Gastroesophageal sphincter (tissue), 4 donors: ENCODE measurements at places on chromosomes 12 and 14.

GRCh38 chr12:80892597-80893445, 44.9 kb downstream of the LIN7A start:
- ATAC-seq, result no peak

GRCh38 chr12:52956987-52957386, 8.1 kb downstream of the KRT18 start:
- ATAC-seq, result no peak

- ATAC-seq, result no peak
Observed at GRCh38 chr12:93539821-93540220, 32.7 kb upstream of the SOCS2 start.

- ATAC-seq, result no peak
Observed at GRCh38 chr12:66884091-66884490, 205.2 kb upstream of the GRIP1 start.

DNA sequence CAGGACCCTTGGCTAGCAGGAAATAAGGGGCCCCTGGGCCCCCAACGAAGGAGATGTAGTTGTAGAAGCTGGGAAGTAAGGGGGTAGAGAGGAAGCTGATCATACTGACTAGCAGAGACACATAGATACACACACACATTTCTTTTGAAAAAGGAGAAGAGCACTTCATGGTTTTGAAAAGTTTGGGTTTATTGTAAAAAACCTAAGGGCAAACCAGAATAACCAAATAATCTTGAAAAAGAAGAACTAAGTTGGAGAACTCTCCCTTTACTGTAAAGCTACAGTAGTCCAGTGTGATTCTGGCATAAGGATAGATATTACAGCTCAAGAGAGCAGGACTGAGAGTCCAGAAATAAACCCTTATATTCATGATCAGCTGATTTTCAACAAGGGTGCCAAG, 5.8 kb upstream of the HCAR3 start:
- ATAC-seq, result no peak

- no peak for ATAC-seq
Observed at GRCh38 chr12:51922146-51922545, 14.8 kb downstream of the ACVRL1 start.

DNA sequence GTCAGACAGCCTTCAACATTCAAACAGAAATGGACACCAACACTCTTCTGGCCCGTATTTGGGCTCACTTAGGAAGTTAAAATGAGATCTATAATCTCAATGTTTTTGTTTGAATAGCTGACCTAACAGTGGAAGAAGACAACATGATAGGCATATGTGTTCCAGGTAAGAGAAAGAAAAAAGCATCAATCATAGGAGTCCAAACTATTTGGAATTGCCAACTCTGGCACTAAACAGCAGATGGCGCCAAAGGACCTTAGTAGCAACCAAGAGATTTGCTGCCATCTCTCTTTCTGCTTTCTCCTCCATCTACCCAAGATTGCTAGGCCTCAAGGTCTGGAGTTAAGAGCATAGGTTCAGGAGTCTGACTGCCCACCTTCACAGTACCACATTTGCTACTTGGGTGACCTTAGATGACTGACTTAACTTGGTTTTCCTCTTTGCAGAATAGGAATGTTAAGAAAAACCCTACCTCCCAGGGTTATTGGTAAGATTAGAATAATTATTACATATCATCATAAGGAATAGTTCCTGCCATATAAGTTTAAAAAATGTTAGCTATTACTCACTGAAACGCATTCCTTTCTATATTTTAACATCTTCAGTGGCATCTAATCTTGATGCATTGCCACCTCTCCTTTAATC, 30.2 kb downstream of the PEX5 start:
- peak; percentile 22 for ATAC-seq

DNA sequence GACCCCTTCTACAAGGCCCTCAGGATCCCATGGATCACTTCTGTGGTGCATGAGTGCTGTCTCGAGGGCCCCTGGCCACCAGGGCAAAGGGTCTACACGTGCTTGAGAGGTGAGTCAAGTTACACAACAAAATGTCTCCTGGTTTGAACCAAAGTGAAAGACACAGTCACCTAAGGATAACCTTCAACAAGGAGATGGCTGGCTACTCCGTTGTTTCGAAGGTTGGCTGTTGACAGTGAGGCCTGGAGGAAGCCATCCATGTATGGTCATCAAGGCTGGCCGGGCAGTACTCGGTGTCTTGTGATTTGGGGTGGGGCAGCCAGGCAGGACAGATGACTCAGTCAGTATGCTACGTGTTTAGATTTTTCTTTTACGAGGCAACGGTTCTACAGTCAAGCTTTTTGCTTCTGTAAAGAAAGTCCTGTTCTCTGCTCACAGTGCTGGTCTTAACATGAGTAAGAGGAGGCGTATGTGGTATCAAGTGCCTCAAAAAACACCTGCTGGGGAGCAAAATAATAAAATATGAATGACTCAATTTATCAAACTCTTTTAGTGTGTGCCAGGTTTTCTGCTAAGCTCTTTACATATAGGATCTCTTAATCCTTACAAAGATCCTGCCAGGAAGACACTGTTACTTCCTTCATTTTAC, 18.0 kb upstream of the NT5DC3 start:
- ATAC-seq, result peak; percentile 99

GRCh38 chr12:18419311-18419710, 158.0 kb downstream of the PIK3C2G start:
- no peak for ATAC-seq

DNA sequence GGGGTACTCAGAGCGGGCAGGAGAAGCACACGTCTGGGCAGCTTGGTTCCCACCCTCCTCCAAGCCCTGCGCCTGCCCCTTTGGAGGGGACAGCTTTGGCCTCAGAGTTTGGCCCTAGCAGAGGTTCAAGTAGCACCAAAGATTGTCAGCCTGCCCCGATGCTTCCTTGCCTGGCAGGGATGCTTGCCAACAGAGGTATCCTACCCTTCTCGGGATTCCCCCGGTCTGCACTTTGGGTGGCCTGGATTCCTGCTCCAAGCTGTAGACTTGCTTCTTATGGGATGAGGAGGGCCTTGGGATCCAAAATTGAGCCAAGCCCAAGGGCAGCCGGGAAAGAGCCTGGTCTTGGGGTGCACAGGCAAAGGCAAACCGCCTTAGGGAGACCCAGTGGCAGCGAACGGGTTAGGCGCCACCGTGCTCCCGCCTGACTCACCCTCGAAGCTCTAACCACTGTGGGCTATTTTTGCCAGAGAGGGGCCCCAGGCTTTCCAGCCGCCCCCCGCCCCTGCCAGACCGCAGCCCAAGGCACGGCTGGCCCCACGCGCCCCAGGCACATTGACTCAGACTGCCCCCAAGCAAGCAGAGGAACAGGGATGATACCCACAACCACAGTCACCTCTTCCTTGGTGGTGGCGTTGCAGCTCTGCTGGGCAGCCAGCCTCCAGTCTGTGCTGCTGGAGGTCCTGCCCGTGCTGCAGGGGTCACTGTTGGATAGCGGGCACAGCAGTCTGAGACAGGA, 847 bp upstream of the WNT10B start:
- no peak for ATAC-seq

GRCh38 chr12:570435-570920, 92.8 kb downstream of the NINJ2 start:
- ATAC-seq, result peak; percentile 90

- no peak for ATAC-seq
Observed at GRCh38 chr12:122965321-122965751, 927 bp downstream of the ABCB9 start.

DNA sequence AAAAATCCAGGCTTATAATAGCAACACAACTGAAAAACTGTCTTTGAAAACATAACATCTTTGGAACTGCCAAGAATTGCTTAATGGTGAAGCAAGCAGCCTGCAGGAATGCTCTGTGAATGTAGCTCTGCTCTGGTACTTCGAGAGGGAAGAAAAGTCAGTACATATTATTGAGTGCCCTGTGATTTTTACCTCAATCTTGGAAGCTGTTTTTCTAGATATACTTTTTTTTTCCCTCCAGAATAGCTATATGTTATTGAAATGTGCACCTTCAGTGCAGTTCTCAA, 508.1 kb downstream of the PCNX1 start:
- peak; percentile 77 for ATAC-seq

GRCh38 chr12:119989731-119990381, 820 bp downstream of the BICDL1 start:
- ATAC-seq, result peak; percentile 91

DNA sequence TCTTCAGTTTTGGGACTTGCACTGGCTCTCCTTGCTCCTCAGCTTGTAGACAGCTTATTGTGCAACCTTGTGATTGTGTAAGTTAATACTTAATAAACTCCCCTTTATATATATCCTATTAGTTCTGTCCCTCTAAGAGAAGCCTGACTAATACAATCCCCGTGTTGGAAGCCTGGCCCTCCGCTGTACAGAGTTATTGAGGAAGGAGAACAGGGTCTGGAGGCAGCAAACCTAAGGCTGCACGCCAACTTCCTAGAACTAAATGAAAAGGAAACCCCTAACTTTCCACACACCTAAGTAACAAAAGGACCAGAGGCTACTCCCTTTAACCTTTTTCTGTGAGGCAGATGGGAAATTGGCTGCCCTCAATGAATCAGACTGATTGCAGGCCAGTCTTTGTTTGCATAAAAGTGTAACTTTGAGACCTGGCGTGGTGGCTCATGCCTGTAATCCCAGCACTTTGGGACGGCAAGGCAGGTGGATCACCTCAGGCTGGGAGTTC, 42.6 kb upstream of the LIMA1 start:
- no peak for ATAC-seq

DNA sequence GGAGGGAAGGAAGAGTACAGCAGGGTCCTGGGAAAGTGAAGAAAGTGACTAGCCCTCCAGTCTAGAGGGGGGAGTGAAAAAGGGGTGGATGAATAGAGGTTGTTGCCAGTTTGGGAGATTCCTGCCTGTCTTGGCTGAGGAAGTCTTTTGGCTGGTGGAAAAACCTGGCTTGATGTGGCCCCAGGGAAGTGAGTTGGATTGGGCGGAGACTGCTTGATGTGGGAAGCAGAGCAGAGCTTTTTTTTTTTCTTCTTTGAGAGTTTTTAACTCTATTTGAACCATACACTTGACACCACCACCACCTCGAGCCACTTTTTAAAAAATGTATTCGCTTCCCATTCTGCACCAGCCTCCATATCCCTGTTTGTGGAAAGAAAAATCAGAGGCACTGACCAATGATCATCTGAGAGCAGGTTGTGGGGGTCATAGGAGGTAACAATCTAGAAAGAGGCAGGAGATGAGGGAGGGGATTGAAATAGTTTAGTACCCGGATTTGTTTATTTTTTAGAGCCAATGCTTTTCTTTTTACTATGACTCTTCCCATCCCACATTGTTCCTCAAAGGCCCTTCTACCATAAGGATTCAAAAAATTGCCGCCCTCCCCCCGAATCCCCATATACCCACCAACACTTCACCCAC, 690 bp upstream of the DTX3 start:
- ATAC-seq, result peak; percentile 86

DNA sequence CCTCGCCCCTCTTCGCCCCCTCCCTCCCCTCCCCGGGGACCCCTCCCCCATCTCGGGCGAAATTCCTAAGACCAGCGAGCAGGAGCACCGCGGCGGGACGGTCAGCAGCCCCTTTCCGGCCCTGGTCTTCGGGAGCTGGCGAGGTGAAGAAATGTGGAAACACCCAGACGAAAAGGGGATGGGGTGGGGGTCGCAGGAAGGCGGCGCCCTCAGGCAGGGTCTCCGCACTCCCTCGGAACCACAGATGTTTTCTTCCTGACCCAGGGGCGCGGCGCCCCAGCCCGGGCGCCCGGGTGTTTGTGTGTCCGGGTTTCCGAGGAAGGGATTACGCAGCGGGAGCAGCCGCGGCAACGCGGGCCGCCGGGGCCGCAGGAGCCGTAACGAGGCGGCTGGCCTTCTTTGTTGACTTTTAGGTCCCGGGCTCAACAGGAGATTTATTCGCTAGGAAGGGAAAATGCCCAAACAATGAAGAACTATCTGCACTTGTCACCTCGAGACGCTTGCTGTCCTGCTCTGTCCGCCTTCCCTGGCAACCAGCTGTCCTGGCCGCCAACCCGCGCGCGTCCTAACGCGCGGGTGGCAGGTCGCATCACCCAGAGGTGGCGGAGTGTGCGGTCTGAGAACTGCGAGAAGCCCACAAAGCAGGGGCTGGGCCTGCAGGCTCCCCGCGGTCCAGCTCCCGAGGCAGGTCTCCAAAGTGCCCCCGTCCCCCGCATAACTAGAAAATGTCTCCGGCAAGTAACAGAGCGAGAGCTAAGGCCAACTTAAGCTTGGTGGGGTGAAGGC, 7.0 kb downstream of the FOXA1 start:
- ATAC-seq, result no peak

GRCh38 chr14:75549169-75549568, 26.9 kb downstream of the BATF start:
- ATAC-seq, result no peak

DNA sequence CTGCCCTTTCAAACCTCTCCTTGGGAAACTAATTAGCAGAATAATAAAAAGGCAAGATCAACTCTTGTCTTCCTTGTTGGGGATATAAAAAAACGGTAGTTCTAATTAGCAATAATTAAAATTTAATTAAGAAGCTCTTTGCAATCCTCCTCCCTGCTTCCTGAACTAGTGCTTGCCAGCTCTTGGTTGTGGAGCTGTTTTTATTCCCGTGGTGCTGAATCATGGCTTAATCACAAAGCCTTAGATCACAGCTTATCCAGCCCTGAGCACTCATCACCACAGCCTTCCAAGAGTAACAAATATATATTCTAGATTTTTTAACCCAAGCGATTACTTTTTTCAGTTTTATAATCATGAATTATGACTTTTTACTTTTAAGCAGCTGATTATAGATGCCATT, 63.2 kb upstream of the INSM2 start:
- ATAC-seq, result no peak

GRCh38 chr12:97763113-97763512, 300.5 kb downstream of the RMST start:
- no peak for ATAC-seq

GRCh38 chr12:45268672-45269411, 52.9 kb downstream of the ANO6 start:
- ATAC-seq, result peak; percentile 65

DNA sequence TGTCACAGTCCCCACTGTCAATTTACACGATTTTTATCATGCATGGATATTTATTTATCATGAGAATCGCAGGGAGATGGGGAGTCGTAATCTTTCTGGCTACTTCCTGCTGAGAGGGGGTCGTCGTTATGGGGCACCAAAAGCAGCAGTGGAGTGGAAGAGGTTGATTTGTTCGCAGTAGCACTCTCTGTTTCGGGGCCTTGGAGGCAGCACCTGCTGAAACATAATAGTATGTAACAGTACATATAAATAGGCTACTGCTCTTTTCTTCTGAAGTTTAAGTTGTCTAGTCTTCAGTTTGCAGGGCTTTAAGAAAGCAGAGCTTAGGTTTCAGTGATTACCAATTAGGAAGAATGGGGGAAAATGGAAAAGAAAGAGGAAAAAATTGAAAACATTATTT, 3.8 kb downstream of the SOAT2 start:
- ATAC-seq, result no peak

DNA sequence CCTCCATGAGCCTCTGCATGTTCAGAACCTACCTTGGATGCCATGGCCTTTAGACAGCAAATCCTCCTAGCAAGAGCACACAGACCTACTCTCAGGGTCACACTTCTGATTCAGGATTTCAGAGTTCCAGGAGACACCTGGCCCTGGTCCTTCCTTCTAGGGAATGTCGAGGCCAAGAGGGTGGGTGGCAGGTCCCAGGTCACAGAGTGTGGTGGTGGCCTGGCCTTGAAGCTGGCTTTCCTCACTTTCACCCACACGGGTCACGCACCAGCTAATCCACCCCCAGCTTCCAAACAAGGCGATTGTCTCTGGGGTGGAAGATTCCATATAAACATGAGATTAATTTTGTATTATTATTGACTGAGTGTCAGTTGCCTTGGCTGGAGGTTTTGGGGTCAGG, 328.3 kb upstream of the RTL1 start:
- no peak for ATAC-seq

GRCh38 chr14:56341766-56342493, 223.7 kb downstream of the PELI2 start:
- ATAC-seq, result no peak
